Karpas-422 (cell line): ENCODE measurements at places on chromosomes 16 and 17. TPM values are rescaled to one million over a fixed set of nuclear protein-coding genes. Genes with fewer than 3 reads are reported as not detected.

The ABCC3 gene
- not detected in 2 replicates for total RNA-seq

- no peaks in the 10 kb centered on the region for H3K27me3 ChIP-seq
- no peaks in the 10 kb centered on the region for H3K36me3 ChIP-seq
- H3K27ac ChIP-seq: no peak overlapping the region
- no peaks in the 10 kb centered on the region for H3K4me1 ChIP-seq
Measured at GRCh38 chr17:53219821-53220220, 602.9 kb upstream of the KIF2B start.

GRCh38 chr16:78571898-78572358 lies 472.5 kb downstream of the WWOX start:
- H3K27ac ChIP-seq: no peak overlapping the region
- no peaks in the 10 kb centered on the region for H3K36me3 ChIP-seq
- H3K27me3 ChIP-seq: no peaks in the 10 kb centered on the region
- H3K4me3 ChIP-seq: no peak overlapping the region
- no peak for DNase-seq

DNA sequence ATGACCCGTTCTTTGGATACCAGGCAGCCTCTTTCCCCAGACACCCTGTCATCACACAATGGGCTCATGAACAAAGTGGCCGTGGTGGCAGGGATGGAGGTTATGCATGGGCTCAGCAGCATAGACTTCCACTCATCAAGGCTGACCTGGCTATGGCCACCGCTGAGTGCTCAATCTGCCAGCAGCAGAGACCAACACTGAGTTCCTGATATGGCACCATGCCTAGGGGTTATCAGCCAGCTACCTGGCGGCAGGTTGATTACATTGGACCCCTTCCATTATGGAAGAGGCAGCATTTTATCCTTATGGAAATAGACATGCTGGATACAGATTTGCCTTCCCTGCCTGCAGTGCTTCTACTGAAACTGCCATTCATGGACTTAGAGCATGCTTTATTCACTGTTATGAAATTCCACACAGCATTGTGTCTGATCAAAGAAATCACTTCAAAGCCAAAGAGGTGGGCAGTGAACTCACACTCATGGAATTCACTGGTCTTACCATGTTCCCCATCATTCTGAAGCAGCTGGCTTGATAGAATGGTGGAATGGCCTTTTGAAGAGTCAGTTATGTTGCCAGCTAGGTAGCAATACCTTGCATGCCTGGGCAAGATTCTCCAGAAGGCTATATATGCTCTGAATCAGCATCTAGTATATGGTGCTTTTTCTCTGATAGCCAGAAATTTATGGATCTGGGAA lies 160.6 kb downstream of the PRKCB start:
- H3K27me3 ChIP-seq: no peaks in the 10 kb centered on the region
- no peak overlapping the region for H3K27ac ChIP-seq
- no peaks in the 10 kb centered on the region for H3K4me1 ChIP-seq
- no peak overlapping the region for H3K4me3 ChIP-seq

DNA sequence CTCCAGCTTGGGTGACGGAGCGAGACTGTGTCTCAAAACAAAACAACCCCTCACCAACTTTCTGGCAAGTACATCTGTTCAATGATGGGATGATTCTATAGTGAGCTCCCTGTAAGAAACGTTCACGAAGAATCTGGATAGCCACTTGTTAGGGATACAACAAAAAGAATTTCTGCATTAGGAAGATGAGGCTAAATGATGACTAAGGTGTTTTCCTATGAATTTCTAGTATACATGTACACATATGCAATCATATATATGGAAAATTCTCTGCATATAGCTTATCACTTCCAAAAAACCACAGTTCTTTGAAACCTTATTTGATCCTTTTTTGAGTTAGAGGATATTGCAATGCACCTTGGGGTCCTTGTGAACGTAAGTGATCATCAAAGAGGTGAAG lies 64.4 kb upstream of the CLEC18A start:
- H3K36me3 ChIP-seq: no peaks in the 10 kb centered on the region
- peaks cover 23% of the 10 kb centered on the region for H3K4me1 ChIP-seq
- DNase-seq: no peak
- H3K27ac ChIP-seq: no peak overlapping the region

The CIITA gene
- 66.2 and 96.5 TPM in 2 replicates for total RNA-seq

DNA sequence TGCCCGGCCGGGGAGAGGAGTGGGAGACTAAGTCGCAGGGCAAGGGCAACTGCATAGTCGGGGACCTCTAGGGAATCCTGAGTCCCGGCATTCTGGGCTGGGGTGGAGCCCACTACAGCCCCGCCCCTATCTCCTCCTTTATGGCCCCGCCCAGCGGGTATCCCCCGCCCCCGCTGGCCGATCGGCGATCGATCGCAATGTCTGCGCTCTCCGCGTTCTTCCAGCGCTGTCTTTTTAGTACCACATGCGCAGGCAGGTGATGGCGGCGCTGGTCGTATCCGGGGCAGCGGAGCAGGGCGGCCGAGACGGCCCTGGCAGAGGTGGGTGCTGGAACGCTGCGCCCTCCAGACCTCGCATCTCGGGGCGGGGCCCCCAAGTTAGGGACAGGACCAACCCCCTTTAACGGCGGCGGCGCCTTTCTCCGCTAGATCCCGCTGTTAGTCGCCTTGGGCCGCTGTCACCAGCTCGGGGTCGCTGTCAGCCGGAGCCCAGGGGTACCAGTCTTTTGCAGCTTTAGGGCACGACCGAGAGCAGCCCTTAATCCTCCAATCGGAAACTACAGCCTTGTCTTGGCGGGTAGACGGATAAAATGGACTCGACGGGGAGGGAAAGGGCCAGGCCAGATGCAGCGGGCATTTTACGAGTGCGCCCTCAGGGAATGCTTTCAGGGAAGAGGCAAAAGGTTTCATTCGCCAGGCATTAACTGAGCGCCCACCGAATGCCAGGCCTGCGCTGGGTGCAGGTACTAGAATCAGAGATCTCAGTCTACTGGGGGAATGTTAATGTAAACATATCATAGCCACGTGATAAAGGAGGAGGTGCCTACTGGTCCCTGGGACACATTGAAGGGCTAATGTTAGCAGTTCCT lies at the start of gene DPH1:
TSS of gene DPH1 (plus strand) at position 243 of the 868 bp plus-strand sequence. CDS start at position 260, 17 bp downstream.
- no peaks in the 10 kb centered on the region for H3K36me3 ChIP-seq
- peak within 1 kb of the TSS; percentile 95 for H3K4me3 ChIP-seq
- H3K27me3 ChIP-seq: no peaks in the 10 kb centered on the region
- peak; percentile 96 for DNase-seq
- peaks cover 51% of the 10 kb centered on the region for H3K4me1 ChIP-seq

- no peak overlapping the region for H3K4me3 ChIP-seq
- H3K27ac ChIP-seq: peak overlapping the region; percentile 50
- peak; percentile 57 for DNase-seq
Measured at GRCh38 chr17:9974448-9975381, 69.6 kb upstream of the RCVRN start.

The SKAP1 gene
- total RNA-seq: 1.2 and 1.8 TPM in 2 replicates

GRCh38 chr16:17282247-17282646 lies 188.5 kb downstream of the XYLT1 start:
- no peaks in the 10 kb centered on the region for H3K36me3 ChIP-seq
- DNase-seq: peak; percentile 56
- no peak overlapping the region for H3K27ac ChIP-seq
- H3K4me1 ChIP-seq: peaks cover 59% of the 10 kb centered on the region
- H3K4me3 ChIP-seq: no peak overlapping the region; the same call in 1 of the 2 replicates

DNA sequence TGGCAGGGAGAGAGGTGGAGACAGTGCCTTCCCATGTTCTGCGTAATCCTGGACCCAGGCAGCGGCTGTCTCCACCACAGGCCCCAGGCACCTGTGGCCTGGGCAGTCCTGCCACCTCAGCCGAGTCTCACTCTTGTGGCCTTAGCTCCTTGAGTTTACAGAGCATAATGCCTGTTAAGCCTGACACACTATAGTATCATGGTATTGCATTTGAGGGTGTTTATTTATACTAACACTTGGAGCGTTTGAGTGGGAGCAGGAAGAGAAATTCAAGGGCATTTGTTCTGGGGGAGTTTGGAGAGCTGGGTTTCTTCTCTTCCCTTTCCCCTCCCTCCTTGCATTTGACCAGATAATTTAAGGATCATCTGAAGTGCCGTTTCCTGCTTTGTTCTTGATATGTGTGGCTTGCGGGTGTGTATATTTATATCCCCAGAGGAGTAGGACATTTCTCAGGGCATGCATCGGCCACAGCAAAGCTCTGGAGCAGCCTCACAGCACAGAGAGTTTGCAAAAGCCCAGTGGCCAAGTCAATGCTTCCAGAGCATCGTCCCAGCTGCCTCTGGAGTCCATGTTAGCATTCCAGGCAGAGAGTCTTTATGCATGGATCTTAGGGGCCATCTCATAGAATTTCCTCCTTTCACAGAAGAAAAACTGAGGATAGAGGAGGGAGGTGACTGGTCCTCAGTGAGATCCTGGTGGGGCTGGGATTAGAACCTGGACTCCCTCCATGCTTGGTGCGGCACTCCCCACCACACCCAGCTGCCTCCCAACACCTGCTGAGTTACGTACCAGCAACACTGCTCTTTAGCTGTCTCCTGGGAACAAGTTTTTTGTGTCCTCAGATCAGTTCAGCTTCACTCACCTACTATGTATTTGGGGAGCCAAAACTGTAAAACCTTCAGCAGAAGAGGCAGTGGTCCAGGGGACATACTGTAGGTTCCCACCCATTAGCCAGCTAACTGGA lies 222.8 kb downstream of the CCDC182 start:
- peaks cover 96% of the 10 kb centered on the region for H3K4me1 ChIP-seq
- peak; percentile 85 for DNase-seq
- H3K36me3 ChIP-seq: no peaks in the 10 kb centered on the region
- peak overlapping the region; percentile 100 for H3K27ac ChIP-seq
- H3K27me3 ChIP-seq: no peaks in the 10 kb centered on the region
- H3K4me3 ChIP-seq: peak overlapping the region; percentile 41

The EPOP gene
- 7.6 and 19.9 TPM in 2 replicates for total RNA-seq

DNA sequence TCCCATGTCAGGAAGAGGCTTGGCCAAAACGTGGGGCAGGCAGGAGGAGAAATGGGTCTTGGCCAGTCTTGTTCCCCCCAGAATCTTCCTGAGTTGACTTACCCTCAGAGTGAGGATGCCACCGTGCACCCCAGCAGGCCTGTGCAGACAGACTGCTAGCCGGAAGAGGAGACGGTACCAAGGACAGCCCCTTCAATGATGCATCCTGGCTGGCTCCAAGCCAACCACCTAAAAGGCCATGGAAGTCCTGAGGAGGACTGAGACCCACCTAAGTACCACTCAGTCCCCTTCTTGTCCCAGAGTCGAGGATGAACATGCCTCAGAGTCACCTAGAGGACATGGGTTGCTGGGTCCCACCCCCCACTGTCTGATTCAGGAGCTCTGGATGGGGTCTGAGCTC lies 46.7 kb upstream of the RCVRN start:
- peak overlapping the region; percentile 74 for H3K27ac ChIP-seq
- no peak for DNase-seq
- no peaks in the 10 kb centered on the region for H3K27me3 ChIP-seq
- H3K36me3 ChIP-seq: peaks cover 4% of the 10 kb centered on the region
- H3K4me3 ChIP-seq: no peak overlapping the region

DNA sequence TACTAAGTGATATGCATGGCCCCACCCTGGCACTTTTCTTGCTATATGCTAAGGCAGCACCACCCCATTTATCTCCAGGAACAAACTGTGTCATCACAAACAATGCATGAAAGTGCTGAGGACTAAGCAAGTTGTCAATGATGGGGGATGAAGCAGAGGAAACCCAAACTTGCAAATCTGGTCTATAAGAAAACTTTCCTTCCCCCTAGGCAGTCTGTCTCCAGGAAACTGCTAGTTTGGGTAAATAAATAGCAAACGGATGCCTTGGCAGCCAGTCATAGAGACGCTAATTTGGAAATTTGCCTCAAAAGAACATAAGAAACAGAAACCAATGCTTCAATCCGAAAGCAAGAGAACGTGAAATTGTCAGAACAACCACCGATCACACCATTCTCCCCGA lies 5.6 kb upstream of the HSBP1 start:
- no peaks in the 10 kb centered on the region for H3K36me3 ChIP-seq
- H3K4me1 ChIP-seq: peaks cover 7% of the 10 kb centered on the region
- H3K27me3 ChIP-seq: no peaks in the 10 kb centered on the region
- H3K27ac ChIP-seq: no peak overlapping the region

GRCh38 chr17:65900216-65900615 lies 291.7 kb downstream of the CEP112 start:
- no peak overlapping the region for H3K4me3 ChIP-seq
- H3K4me1 ChIP-seq: no peaks in the 10 kb centered on the region
- H3K36me3 ChIP-seq: no peaks in the 10 kb centered on the region
- no peak for DNase-seq
- no peaks in the 10 kb centered on the region for H3K27me3 ChIP-seq
- no peak overlapping the region for H3K27ac ChIP-seq

The SECTM1 gene
- total RNA-seq: 0.72 TPM in 1 of 2 replicates, not detected in the other

DNA sequence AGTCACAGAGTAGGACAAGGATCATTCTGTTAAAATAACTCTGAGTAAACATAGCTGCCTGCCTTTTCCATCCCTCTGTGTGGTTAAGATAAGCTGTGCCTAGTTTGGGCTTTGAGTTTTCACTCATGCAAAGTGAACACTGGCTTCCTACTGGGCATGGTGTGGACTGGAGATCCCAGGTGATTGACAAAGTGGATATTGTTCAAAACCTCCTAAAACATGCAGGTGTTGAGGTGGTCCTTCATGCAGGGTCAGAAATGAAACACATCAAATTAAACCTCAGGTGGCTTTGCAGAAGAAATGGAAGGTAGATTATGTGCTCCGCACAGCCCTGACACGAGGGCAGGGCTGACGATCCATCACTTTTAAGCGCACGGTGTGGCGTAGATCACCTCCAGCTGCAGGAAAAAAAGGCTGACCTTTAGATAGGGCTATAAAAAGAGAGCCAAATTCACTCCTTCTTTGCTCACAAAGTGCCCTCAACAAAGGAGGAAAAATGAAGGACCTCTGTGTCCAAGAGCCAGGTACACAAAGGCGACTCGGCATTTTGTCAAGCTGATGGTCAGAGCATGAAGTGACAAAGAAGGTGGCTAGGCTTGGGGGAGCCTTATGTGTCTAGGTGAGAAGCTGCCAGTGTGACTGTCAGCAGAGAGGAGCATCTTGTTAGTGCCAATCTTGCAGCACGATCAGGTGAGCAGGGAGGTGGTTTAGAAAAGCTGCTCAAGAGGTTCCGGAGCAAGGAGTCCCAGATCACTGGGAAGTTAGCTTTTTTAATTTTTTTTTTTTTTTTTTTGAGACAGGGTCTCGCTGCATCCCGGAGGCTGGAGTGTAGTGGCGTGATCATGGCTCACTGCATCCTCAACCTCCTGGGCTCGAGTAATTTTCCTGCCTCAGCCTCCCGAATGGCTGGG lies 19.9 kb upstream of the ITPRIPL2 start:
- no peaks in the 10 kb centered on the region for H3K36me3 ChIP-seq
- H3K27ac ChIP-seq: no peak overlapping the region
- DNase-seq: peak; percentile 34
- no peaks in the 10 kb centered on the region for H3K4me1 ChIP-seq
- H3K27me3 ChIP-seq: no peaks in the 10 kb centered on the region
- no peak overlapping the region for H3K4me3 ChIP-seq

GRCh38 chr17:49549311-49549605 lies 26.4 kb upstream of the NXPH3 start:
- no peaks in the 10 kb centered on the region for H3K4me1 ChIP-seq
- no peaks in the 10 kb centered on the region for H3K27me3 ChIP-seq
- DNase-seq: no peak
- H3K36me3 ChIP-seq: no peaks in the 10 kb centered on the region

DNA sequence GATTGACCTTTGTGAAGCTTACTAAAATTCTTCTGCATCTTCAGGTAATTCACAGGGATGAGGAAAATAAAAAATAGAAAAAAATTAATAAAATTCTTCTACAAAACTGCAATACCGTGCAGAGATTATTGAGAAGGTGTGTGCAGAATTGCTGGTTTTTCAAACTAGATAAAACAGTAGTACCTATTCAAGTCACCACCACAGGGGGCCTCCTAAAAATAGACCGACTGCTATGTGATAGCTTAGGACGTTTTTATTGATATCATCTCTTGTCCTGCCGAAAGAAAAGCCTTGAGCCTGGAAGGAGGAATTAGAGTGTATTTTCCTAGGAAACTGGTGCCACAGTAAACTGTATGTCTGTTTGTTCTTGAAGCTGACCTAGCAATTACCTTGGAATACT lies 325.9 kb downstream of the ZFHX3 start:
- no peaks in the 10 kb centered on the region for H3K36me3 ChIP-seq
- H3K4me3 ChIP-seq: no peak overlapping the region
- no peak for DNase-seq
- H3K27me3 ChIP-seq: no peaks in the 10 kb centered on the region
- no peaks in the 10 kb centered on the region for H3K4me1 ChIP-seq
